Purkinje cell (primary cell): ENCODE measurements at places on chromosomes 12 and 14. TPM values are rescaled to one million over a fixed set of nuclear protein-coding genes. Genes with fewer than 3 reads are reported as not detected.

The NTN4 gene
- polyA plus RNA-seq, result 1.4 and 5.2 TPM in 2 replicates

The ACVRL1 gene
- not detected in 2 replicates for polyA plus RNA-seq

The L3HYPDH gene
- polyA plus RNA-seq, result 4.8 and 9.3 TPM in 2 replicates

The CHGA gene
- polyA plus RNA-seq, result 16.3 TPM in 1 of 2 replicates, not detected in the other
